Left cardiac atrium (tissue), 4 donors: ENCODE measurements at places on chromosomes 1 and 21. TPM values are rescaled to one million over a fixed set of nuclear protein-coding genes. Genes with fewer than 3 reads are reported as not detected.

- DNase-seq = no peak
Measured at GRCh38 chr21:28579986-28580550, 412.6 kb downstream of the LTN1 start.

DNA sequence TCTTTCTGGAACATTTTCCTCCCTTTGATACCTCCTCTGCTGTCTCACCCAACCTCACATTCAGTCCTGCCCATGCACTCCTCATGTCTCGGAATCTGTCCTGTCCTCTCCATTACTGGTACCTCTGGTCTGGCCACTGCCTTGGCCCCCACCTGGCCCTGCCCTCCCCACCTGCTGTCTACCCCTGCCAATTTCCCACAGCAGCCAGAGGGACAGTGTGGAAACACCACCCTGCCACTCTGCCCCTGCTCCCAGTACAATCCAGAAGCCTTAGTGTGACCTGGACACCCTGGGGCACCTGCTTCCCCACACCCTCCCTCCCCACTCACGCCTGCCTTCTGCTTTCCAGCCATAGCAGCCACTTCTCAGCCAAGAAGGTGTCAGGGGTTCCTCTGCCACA lies 534.4 kb downstream of the MATN1 start:
- no peak for DNase-seq

GRCh38 chr1:204812842-204813241 lies 57.8 kb upstream of the NFASC start:
- DNase-seq = no peak

DNA sequence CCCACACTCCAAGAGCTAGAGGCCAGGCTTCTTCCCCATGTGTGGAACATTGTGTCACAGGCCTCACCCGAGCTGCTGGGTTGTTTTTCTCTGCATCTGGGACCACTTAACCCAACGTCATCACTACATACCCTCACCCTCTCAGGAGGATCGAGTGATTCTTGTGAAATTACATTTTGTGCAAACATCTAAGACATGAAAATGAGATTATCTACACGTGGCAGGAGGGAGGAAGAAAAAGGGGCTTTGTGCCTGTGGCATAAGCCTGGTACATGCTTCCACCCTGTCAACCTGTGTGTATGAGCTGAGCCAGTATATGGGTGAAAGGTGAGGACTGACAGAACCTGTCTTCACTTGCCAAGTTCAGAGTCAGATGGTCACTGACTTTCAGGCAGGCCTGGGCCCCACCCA lies 1.6 kb downstream of the CPT2 start:
- DNase-seq = no peak

- DNase-seq = peak; percentile 44
Measured at GRCh38 chr21:42218836-42219605, at the start of gene ABCG1. TSS of gene ABCG1 (plus strand) at chr21:42219140. CDS start at chr21:42219263, 123 bp downstream.

The FMO3 gene
- total RNA-seq = 1.7 TPM

The FCAMR gene
- not detected for total RNA-seq

The C1orf74 gene
- 1.8 TPM for total RNA-seq

The RGS8 gene
- total RNA-seq = 0.18 TPM
